Esophagus muscularis mucosa (tissue), 4 donors: ENCODE measurements at places on chromosomes 12 and 14. TPM values are rescaled to one million over a fixed set of nuclear protein-coding genes. Genes with fewer than 3 reads are reported as not detected.

- no peak for DNase-seq
Measured at GRCh38 chr12:11980115-11980514, 90.6 kb upstream of the BCL2L14 start.

- DNase-seq = no peak
Measured at GRCh38 chr14:73365727-73366126, 92.6 kb downstream of the NUMB start.

GRCh38 chr14:68199554-68200151 is 380.1 kb downstream of the RAD51B start:
- no peak for DNase-seq

DNA sequence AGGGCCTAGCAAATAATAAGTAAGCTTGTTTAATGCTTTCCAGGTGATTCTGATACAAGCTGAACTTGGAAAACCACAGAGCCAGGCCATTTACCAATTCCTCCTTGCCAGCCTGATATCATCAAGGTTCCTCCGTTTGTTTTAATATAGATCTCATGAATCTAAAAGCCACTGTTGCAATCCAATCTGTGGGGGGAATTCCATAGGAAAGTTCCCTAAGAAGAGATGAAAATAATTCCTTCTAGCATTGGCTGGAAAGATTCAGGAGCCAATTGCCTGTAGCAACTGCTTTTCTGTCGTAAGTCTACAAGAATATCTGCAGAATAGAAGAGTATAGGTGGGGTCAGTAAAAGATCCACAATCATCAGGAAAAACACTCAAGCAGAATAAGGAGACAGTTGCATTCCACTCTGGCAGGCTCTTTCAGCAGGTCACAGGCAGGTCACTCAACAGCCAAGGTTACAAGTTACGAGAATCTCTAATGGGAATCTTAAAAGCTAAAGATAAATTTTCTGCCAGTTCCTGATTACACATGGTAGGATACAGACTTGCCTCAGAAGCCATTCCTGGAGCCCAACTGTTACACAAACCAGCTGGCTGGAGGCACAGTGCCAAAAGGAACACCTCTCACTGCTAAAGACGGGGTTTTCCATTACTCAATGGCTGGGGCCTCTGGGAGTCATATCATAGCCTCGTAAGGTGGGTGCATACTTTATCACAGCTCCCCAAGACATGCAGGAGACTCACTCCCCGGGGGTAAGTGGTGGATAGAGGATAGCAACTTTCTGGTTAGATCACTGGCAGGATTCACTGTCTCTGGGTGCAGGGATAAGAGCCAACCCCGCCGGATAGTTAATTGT is 43.6 kb downstream of the FGD6 start:
- peak; percentile 93 for DNase-seq

- no peak for DNase-seq
Measured at GRCh38 chr14:79369359-79370332, 841.7 kb downstream of the DIO2 start.

DNA sequence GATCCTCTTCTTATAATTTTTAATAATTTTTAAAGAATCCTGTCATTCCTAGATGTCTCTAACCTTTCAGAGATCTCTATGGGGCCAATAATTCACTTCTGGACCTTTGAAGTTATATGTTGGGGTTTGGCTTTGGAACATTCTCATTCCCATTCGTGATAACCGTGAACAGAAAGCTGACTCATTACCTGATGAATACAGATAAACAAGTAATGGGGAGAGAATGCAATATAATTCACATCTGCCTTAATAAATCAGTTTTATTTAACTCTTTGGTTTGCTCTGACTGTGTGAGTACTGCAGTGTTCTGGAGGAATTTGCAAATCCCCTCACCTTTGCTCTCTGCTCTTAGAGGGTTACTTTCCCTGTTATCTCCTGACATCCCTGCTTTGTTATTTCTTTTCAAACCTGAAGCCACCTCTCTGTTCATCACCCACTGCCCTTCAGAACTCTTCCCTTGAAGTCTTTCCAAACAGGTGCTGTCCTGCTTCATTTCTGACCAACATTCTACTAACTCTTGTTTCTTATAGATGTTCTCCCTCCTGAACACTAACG is 79.6 kb upstream of the SLC38A2 start:
- no peak for DNase-seq

- no peak for DNase-seq
Measured at GRCh38 chr14:70595443-70596185, 4.8 kb downstream of the MED6 start.

GRCh38 chr12:83261998-83262397 is 575.3 kb downstream of the TMTC2 start:
- DNase-seq = no peak

DNA sequence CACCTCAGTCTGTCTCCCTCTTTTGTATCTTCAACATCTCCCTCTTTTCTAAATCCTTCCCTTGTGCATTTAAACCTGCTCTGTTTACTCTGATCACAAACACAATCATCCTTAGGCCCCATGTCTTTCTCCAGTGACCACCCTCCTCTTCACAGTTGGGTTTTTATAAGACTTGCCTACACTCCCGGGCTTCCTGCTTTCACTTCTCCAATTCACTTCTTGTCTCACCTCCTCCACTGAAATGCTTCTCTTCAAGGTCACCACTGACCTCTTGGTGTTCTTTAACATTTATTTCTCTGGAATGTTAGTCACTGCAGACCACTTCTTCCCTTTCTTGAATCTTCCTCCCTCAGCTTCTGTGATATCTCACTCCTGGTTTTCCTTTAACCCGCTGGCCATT is 8.7 kb upstream of the SMCO2 start:
- no peak for DNase-seq

Gene NGB
- 2.9 TPM for total RNA-seq
